Smooth muscle cell of bladder (primary cell): ENCODE measurements at places on chromosomes 16 and 17. TPM values are rescaled to one million over a fixed set of nuclear protein-coding genes. Genes with fewer than 3 reads are reported as not detected.

ZNF232 gene
- total RNA-seq, result 5.3 and 6.6 TPM in 2 replicates

PPY gene
- total RNA-seq, result not detected in 2 replicates

INCA1 gene
- 0.37 and 0.57 TPM in 2 replicates for total RNA-seq

HOXB7 gene
- not detected in 2 replicates for total RNA-seq

PLEKHH3 gene
- total RNA-seq, result 8.2 and 9.0 TPM in 2 replicates

SCNN1G gene
- total RNA-seq, result not detected in 2 replicates

DYNC1LI2 gene
- 104 and 122 TPM in 2 replicates for total RNA-seq

MT3 gene
- total RNA-seq, result 0.37 TPM in 1 of 2 replicates, not detected in the other

EPOP gene
- total RNA-seq, result 0.43 and 0.83 TPM in 2 replicates

ADORA2B gene
- 32.9 and 39.1 TPM in 2 replicates for total RNA-seq

ARHGAP44 gene
- 0.71 and 1.6 TPM in 2 replicates for total RNA-seq

MEIOB gene
- 0.28 TPM in 1 of 2 replicates, not detected in the other for total RNA-seq

COL1A1 gene
- 1,223 and 1,870 TPM in 2 replicates for total RNA-seq

HLF gene
- total RNA-seq, result under 0.01 TPM in 1 of 2 replicates, not detected in the other

SPIRE2 gene
- total RNA-seq, result 0.55 and 1.00 TPM in 2 replicates

ATP2A1 gene
- 0.28 and 0.46 TPM in 2 replicates for total RNA-seq

SLC22A31 gene
- 0.28 and 1.0 TPM in 2 replicates for total RNA-seq

FBXO39 gene
- under 0.01 and 0.14 TPM in 2 replicates for total RNA-seq

CCL4 gene
- not detected in 2 replicates for total RNA-seq

BORCS6 gene
- 5.8 and 6.6 TPM in 2 replicates for total RNA-seq
